ENCODE measurements at places on chromosomes 13 and 19.

DNA sequence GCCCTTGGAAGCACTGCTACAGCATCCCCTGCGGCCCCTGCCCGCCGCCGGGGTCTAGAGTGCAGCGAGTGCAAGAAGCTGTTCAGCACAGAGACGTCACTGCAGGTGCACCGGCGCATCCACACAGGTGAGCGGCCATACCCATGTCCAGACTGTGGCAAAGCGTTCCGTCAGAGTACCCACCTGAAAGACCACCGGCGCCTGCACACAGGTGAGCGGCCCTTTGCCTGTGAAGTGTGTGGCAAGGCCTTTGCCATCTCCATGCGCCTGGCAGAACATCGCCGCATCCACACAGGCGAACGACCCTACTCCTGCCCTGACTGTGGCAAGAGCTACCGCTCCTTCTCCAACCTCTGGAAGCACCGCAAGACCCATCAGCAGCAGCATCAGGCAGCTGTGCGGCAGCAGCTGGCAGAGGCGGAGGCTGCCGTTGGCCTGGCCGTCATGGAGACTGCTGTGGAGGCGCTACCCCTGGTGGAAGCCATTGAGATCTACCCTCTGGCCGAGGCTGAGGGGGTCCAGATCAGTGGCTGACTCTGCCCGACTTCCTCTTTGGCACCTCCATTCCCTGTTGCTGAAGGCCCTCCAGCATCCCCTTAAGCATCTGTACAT, 4.9 kb downstream of the ZNF574 start:
- no peak for DNase-seq

GRCh38 chr13:74674720-74675119, 540.5 kb upstream of the KLF12 start:
- no peak for DNase-seq

DNA sequence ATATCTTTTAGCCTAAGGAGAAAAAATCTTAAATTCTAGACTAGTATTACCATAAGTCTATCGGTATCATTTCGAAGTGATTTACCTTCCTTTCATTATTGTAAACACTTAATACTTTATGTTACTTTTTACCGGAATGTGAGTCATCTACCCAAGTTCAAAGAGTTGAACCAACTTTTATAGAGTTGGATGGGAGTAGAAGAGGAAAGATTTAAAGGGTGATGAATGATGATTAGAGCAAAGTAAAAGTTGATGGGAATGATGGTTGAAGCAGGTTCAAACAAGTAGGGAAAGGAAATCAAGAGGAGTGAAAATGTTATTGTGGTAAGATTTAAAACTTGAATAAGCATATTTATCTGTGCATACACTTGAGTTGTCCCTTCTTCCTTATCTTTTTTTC, 11.3 kb upstream of the LPAR6 start:
- no peak for DNase-seq

GRCh38 chr19:33440682-33441081, 67.2 kb downstream of the CEBPG start:
- no peak for DNase-seq

DNA sequence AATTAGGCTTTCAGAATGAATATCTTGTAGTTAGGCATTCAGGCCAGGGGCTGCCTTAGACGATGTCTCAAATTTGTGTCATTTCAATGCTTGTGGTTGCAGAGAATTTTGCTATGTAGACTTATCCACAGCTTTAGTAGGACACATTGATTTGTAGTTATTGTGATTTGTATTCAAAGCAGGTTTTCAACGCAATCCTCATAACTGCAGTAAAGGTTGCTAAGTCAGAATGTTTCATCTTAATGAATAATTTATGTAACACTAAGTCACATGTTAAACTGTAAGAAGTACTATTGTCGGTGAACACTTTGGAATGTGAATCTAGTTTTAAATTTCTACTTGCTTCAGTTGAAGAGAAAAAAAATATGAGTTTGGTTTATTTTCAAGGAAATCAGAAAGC, 1117.2 kb upstream of the SPRY2 start:
- no peak for DNase-seq

DNA sequence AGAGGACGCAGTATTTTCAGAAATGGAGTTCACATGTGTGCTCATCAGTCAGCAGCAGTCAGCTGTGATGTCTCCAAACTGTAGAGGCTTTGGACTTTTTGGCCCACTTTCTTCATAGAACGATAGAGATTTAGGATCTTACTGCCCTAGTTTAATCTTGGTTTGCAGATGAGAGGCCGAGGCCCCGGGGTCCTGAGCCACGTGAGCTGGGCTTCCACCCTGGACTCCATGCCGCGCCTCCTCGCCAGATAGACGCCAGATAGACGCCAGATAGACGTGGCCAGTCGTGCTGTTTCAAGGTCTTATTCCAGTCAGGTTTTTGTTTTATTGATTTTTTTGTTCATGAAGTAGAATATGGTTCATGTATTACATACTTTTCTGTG, 11.7 kb upstream of the MCF2L start:
- no peak for DNase-seq

DNA sequence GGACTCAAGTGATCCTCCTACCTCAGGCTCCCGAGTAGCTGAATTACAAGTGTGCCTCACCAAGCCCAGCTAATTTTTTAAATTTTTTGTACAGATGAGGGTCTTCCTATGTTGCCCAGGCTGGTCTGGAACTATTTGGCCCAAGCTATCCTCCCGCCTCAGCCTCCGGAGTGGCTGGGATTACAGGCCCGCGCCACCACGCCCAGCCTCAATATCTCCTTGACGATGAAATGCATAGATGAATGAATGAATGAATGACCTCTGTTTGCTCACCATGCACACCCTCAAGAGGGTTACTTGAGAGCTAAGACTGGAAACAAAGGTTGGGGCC, 14.9 kb upstream of the AP1M2 start:
- DNase-seq: no peak

- DNase-seq: no peak
These were observed 27.7 kb upstream of the FAM216B start for GRCh38 chr13:42753697-42754096.

DNA sequence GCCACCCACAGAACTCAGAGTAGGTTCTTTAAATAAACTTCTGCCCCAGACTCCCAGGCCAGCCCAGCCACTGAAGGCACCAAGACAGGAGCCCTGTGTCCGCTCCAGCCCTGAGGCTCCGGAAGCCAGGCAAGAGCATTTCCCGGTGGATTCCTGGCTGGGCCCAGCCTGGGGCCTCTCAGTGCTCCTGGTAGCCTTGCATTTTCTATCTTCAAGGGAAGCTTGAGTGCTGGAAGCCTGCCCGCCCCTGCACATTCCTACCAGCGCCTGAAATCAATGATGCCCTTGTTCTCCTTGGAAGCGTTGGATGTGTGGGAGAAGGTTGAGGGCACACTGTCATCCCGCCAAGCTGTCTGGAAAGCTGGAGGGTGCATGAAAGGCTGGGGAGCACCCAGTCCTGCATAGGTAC, 70.3 kb downstream of the ALOX5AP start:
- DNase-seq: peak; percentile 49

DNA sequence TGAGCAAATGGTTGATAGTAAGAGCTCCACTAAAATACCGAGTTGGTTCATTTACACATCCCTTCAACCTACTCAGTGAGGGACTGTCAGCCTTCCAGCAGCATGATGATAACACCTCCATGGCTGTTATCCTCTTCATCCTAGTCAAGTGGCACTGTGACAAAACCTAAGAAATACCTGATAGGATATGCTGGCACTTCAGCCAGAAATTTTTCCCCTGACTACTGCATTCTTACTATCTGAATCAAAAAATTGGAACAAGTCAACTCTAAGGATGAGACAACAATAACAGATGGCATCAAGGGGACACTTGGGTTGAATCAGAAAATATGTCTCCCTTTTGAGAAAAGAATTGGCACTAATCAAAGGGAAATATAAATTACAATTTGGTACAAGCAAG, 193.9 kb downstream of the KCTD12 start:
- no peak for DNase-seq

GRCh38 chr13:67036699-67037457, 193.3 kb downstream of the PCDH9 start:
- DNase-seq: no peak

DNA sequence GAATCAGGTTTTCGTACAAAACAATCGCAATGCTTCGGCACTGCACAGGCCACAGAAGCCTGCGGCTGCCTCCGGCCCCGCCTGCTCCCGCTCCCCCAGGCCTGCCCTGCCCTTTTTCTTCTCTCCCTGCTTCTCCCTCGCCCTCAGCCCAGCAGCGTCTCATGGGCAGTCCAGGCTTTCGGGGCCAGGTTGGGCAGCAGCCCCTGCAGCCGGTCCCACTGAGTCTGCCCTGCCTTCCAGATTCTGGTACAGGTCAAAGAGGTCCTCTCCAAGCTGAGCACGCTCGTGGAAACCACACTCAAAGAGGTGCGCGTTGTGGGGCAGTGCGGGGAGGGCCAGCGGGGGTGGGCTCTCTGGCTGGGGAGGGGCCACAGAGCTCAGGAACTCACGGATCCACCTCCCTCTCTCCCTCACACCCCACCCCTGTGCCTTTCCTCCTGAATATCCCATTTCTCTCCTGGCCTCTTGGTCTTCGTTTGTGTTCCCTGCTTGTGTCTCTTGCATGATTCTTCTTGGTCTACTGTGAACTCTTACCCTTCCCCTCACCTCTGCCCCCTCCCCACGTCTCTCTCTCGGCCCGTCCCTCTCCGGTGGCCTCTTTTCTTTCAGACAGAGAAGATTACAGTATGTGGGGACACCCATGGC, 30.1 kb downstream of the CCDC8 start:
- no peak for DNase-seq

GRCh38 chr19:32818536-32818935, 51.0 kb downstream of the SLC7A9 start:
- DNase-seq: no peak

DNA sequence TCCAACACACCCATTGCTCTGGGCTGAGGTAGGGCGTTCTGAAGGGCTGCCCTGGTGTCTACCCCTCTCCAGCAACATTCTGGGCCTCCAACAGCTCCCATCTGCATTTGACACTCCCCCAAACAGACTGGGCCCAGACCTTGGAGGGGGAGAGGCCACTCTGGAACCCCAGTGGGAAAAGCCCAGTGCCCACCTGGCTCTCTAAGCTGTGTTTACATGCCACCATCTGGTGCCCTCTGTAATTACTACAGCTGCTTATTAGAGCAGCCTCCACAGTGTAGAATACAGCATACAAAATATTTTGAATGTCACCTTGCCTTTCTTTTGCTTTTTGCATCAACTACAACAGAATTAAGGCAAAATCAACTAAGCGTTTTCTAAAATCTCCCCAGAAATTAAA, 35.8 kb upstream of the TM9SF2 start:
- no peak for DNase-seq

GRCh38 chr13:38624822-38625221, 62.1 kb upstream of the FREM2 start:
- DNase-seq: no peak

DNA sequence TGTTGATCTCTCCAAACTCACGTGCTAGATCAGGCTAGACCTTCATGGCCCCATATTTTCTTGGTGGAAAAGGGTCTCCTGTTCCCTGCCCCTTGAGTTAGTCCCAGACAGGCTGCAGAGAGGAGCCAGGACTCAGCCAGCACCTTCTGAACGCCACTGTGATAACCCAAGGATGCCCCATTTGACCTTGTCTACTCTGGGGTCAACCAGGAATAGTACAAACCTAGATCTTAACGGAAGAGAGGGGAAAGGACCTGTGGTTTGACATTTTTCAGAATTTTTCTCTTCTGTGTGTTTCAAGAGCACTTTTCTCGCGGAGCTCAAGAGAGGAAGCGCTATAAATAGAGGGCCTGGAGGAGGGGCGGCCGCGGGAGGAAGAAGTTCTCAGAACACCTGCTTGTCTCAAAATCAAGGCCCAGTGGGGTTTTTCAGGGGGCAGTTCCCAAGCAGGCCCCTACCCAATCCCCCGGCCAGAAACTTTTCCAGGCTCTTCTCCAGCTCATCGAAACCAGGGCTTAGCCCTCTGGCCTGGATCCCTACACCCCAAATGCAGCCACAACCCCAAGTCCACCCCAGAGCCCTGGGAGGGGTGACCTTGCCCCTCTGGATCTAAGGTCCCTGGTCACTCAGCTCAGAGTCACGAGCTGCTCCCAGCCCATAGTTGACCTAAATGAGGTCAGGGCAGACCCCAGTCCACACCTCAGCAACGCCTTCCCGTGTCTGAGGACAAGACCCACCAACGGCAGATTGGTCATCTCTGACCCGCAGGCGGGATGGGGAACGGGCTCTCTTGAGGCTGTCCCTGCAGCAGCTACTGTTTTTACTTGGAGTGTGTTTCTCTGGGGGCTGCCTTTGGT, 75.6 kb upstream of the TM9SF2 start:
- DNase-seq: no peak

DNA sequence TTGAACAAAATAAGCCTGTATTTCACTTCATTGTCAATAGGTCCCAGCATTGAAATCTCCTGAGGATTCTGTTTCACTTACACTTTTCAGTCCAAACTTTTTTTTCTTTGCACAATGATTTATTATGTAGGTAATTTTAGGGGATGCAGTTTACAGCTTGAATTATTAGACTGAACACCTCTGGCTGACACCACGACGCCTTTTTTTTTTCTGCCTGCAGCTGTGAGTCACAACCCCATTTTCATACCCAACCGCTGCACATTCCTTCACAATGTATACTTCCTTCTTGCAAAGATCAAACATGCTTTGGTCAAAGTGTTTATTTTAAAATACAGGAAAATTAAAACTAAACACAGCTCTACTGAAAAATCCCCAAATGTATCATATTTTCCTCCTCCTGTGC, 11.4 kb downstream of the ZIC2 start:
- no peak for DNase-seq

GRCh38 chr19:35718345-35719041, 690 bp downstream of the KMT2B start:
- DNase-seq: no peak

GRCh38 chr13:20125129-20125782, 35.6 kb downstream of the GJA3 start:
- DNase-seq: no peak

- DNase-seq: no peak
These were observed 1.1 kb downstream of the PRODH2 start for GRCh38 chr19:35811317-35812219.

DNA sequence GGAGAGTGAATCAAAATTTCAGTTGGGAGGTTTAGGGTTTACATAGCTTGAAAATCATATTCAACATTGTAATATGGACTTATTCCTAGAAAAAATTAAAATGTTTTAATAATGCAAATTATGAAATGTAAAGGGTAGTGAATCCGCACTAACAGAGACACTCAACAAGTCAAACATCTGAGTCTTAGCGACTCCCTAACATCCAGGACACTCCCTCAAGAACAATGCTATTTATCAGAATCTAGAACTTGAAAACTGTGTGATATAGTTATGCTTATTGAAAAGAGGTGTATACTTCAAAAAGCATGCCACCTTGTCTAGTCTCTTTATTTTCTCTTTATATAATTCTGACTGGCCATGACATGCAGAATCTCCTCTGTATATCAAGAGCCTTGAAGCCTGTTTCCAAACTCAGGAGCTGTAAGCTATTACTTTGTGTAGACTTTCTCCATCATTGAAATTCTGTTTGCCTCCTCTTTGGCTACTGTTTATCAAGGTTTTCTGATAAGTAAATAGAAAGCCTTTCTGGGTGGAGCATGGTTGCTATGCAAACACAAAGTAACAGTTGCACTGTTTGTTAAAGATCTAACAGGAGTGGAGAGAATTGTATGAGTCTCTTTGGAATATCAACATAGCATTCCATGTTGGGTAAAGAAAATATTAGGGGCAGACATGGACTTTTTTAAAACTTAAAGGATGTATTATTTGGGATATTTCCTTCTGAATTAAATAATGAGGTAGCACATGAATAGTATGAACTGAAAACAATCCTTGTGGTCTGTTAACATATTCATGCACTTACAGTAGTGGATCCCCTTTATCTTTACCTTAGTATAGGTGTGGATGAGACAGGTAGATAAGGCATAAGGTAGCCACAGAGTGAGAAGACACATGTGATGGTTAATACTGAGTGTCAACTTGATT, 56.4 kb upstream of the MBNL2 start:
- DNase-seq: no peak

- no peak for DNase-seq
These were observed 90.2 kb downstream of the MAP4K1 start for GRCh38 chr19:38527466-38528136.
